ENCODE measurements at places on chromosomes 16 and 17.

DNA sequence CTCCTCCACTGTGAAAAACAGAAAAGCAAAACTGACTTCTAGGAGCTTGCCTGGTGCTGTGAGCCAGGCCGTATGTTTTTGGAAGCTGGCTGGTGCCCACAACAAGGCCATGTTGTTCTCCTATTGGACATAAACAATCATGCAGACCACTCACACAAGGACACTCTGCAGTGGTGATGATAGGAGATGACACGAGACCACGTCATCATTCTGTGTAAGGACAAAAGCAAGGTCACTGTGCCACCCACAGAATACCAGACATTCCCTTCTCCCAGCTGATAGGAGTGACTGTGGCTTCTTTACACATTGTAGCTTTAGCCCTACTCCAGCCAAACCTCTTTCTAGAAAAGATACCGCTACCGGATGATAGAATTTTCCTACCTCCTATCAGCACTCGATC, 47.7 kb upstream of the LCMT1 start:
- DNase-seq: no peak

- no peak for DNase-seq
Measured at GRCh38 chr17:46201491-46201890, 8.3 kb upstream of the KANSL1 start.

- DNase-seq: no peak
Measured at GRCh38 chr16:2204416-2205103, 694 bp upstream of the MLST8 start.

- no peak for DNase-seq
Measured at GRCh38 chr17:7191571-7192270, 12.6 kb upstream of the ASGR1 start.

DNA sequence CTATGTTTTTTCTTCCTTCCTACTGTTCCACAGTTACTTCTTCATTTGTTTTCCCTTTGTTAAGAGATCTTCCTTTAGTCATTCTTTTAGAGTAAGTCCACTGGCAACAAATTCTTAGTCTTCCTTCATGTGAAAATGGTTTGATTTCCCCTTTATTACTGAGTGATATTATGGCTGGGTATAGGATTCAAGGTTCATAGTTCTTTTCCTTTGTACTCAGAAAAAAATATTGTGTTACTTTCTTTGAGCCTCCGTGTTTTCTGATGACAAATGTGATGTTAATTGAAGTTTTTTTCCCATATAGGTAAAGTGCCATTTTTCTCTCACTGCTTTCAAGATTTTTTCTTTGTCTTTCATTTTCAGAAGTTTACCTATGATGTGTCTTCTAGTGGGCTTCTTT, 283.1 kb upstream of the TBX2 start:
- DNase-seq: no peak

DNA sequence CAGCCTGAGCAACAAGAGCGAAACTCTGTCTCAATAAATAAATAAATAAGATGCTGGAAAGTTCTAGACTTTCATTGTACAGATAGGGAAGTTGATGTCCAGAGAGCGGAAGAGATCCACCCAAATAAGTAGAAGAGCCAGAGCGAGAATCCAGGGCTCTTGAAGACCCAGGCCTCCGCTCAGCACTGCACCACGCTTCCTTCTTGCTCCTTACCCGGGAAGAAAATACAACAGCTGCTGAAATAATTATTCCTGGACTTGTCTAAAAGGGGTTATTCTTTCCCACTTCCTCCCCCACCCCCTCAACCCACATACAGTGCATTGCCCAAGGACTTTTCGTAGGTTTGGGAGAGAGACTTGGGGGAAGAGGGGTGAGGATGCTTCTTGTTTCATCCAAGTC, 26.7 kb downstream of the CDK5RAP3 start:
- DNase-seq: no peak

GRCh38 chr17:64771980-64772844, 110.1 kb upstream of the SMURF2 start:
- DNase-seq: peak; percentile 12

DNA sequence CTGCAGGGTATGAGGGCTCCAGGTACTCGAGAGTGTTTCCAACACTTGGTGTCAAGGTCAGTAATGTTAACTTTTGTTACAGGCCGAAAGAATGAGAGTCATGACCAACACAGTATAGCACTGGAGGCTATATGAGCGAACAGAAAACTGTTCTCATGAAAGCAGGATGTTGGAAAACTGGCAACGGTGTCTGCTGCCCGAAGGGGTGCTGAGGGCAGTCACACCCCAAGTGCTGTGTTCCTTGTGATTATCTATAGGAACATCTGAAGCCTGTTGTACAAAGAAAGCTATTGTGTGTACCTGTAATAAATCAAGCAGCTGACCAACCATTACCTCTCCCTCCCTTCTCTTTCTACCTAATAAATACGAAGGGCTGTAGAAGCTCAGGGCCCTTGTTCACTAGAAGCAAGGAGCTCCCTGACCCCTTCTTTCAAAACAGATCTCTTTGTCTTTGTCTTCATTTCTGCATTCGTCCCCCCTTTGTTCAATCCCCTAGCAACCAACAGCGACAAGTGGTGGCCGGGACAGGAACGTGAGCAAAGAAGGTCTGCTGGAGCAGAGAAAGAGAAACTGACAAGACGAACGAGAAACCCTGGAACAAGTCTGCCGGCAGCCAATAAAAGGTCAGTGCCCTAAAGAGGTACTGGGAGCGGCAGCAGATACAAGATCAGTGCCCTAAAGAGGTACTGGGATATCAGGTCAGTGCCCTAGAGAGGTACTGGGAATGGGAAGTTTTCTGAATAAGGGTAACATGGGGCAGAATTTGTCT, 7.6 kb downstream of the CD300LD start:
- no peak for DNase-seq

- no peak for DNase-seq
Measured at GRCh38 chr17:45823598-45823997, 21.1 kb upstream of the SPPL2C start.

DNA sequence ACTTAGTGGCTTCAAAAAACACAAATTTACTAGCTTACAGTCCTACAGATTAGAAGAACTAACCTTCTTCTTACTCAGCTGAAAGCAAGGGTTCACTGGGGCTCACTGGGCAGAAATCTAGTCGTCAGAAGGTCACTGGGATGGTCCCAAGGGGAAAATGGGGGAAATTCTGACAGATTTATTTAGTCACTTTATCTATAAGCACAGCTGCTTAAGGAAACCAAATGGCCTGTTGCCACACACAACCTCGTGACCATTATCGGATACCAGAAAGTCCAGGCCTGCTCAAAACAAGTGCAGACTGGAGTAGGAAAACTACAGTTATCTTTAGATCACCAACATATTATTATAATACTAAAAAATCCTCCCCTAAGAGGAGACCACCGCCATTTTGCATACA, 374.6 kb upstream of the ASIC2 start:
- no peak for DNase-seq

GRCh38 chr16:49849754-49850108, 6.2 kb downstream of the ZNF423 start:
- no peak for DNase-seq

DNA sequence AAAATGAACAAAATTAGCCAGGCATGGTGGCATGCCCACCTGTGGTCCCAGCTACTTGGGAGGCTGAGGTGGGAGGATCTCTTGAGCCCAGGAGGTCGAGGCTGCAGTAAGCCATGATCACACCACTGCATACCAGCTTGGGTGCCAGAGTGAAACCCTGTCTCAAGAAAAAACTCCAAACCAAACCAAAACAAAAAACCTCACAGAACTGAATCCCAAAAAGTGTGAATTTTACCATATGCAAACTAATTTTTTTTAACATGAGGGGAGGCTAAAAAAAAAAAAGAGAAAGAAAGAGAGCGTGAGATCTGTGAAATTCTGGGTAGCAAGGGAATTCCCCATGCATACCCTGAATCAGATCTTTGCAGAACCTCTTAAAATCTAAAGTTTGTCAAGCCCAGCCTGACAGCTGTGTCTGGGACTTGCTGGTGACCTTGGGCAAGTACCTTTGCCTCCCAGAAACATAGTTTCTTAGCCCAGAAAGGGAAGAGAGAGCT, 17.1 kb upstream of the CDH1 start:
- DNase-seq: no peak

GRCh38 chr17:52606098-52606497, 447.6 kb upstream of the CA10 start:
- no peak for DNase-seq

GRCh38 chr17:12431188-12431587, 234.5 kb upstream of the MYOCD start:
- DNase-seq: no peak

DNA sequence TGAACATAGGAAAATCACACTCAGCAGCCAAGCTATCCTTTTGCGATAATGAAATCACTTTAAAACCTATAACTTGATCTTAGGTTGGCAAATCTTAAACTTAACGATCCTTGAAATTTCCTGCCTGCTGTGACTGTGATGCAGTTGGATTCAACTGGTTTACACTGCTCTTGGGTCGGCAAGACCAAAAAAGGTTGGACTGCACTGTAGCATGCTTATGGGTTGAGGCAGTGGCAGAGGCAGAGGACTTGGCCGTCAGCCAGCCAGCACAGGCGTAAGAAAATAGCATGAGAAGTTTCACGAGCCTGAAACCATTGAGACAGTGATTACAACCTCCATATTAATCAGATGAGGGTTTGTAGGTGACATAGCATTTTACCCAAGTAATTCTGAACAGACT, 21.4 kb downstream of the WSB1 start:
- peak; percentile 87 for DNase-seq

Measured in cardiac septum (tissue), 1 donor.